Cardiac fibroblast (primary cell): ENCODE measurements at places on chromosomes 1 and 21.

DNA sequence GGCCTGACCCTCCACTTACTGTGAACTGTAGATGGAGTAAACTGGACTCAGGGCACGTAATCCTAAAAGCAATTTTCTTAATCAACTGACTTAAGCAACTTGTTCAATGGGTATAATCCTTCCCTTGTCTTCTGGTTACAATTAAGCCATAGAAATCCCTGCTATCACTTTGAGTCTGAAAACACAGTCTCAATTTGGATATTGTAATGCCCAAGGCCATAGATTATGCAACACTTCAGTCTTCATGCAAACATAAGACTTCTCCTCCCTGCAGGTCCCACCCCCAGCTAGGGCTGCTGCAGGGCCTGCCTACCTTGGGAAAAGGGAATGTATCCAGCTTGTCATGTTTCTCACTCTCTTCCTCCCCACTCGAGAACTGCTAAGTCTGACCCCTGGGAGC is 6.2 kb upstream of the SLC5A9 start:
- DNase-seq = no peak

DNA sequence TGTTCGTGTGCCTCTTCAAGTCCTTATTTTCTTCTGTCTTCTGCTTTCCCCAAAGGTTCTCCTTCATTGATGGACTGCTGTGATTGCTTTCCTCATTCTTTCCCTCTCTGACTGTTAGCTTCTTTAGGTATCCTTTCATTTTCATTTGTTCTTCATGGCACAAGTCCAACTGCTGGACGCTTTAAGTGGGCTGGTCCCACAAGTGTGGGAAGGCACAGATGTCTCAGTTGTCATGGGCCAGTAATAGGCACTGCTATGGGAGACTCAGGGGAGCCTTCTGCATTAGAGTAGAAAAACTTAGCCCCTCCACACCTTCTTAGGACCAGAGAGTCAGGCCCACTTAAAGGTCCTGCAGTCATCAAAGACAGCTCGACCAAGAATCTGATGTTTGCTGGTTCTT is 122.3 kb upstream of the C1orf105 start:
- no peak for DNase-seq

- DNase-seq = no peak
Measured at GRCh38 chr1:208584167-208584755, 340.1 kb upstream of the PLXNA2 start.

- peak; percentile 35 for DNase-seq
Measured at GRCh38 chr1:78483903-78484302, 6.9 kb upstream of the PTGFR start.
